ENCODE measurements at places on chromosomes 5 and 9.

DNA sequence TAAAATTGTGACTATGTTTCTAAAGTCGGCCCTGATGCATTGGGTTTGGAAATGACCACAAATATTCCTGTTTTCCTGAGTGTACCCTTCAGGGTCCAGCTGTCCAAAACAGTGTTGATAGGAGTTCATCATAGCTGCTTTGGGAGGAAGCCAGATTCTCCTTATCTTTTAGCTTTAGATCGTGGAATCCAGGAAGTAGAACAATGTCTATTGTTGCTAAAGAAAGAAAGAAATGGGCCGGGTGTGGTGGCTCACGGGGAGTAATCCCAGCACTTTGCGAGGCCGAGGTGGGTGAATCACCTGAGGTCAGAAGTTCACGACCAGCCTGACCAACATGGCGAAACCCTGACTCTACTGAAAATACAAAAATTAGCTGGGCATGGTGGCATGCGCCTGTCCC lies 9.5 kb downstream of the CAVIN4 start:
- DNase-seq = no peak

DNA sequence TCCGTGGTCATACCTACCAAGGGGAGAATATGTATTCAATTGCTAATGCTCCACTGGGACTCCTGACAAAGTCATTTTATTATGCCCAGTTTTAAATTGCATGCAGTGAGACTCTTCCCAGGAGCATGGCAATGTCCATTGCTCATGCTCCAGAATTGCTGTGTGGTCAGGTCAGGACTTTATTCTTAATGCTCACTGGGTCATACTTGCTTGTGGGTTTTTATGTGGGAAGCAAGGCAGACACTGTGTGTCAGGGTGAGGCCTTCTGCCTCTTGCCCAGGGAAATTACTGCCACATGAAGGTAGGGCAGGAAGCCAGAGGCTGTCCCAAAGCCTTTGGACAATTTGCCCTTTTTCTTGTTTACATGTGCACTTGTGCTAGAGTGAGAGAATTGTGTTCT lies 164.6 kb upstream of the MEF2C start:
- DNase-seq = no peak

- DNase-seq = no peak
These were observed 4.1 kb downstream of the RAPGEF6 start for GRCh38 chr5:131630963-131631350.

- no peak for DNase-seq
These were observed 51.5 kb downstream of the STK32A start for GRCh38 chr5:147286296-147286695.

DNA sequence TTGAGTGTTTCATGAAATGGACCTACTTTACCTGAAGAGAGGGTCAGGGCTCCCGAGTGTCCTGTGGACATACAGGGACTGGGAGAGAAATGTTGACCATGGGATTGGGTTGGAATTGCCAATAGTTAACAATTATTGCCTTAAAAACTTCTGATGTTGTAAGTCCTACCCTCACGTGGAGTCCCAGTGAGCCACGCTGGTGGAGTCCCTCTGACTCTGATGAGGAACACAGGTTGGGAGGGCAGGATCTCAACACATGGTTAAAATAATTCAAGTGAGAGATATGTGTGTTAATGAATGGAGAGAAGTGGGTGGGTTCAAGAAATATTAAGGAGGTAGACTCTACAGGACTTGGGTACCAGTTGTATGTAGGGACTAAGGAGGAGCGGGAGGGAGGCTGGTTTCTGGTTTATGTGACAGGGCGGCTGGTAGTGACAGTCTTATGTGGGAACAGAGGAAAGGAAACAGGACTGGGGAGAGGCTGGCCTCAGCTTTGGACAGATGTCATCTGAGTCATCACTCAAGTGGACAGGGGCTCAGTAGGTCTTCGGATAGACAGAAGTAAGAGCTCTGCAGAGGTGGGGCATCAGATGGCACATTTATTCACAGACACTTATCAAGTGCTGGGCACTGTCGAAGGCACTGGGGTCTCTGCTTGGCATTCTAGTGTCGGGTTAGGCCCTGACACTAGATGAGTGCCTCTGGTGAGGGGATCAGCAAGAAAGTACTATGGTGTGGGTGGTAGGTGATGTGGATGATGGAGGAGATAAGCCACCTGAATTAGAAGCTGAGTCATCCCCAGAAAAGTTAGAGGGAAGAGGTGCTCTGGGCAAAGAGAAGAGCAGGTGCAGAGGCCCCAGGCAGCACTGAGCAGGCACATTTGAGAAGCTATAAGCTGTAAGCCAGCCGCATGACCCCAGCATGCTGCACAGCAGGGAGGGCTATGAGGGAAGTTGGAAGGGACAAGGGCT lies 27.2 kb downstream of the MAML1 start:
- DNase-seq = no peak

DNA sequence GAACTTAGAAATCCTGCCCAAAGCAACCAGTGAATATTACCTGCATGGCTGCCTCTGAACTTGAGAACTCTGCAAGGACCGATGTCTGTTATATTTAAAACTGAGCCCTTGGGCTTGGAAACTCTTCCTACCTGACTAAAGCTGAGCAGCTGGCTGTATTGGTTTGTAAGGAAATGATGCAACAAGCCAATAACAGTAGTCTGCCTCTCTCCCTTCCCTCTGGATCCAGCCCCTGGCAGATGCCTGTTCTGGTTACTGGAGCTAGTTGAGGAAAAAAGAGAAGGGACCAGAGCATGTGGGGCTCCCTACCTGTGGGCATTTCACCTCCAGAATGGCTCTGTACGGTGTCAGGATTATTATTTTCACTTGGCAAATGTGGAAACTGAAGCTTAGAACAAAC lies 34.7 kb downstream of the SH3RF2 start:
- no peak for DNase-seq

DNA sequence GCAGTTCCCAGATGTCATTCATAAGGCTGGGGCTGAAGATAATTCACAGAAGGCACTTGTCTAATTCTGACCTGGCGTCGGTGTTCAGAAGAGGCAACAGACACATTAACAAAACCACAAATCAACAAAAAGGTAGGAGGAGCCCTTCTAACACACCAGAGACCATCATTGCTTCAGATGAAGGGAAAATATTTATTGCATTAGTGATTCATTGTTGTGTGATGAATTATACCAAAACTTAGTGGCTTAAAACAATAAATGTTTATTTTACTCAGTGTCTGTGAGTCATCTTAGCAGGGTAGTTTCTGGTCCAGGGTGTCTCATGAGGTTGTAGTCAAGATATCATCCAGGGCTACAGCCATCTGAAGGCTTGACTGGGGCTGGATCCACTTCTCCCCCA lies 91.3 kb upstream of the KIF2A start:
- no peak for DNase-seq

- DNase-seq = no peak
These were observed 20.3 kb downstream of the NCS1 start for GRCh38 chr9:130192382-130192999.

DNA sequence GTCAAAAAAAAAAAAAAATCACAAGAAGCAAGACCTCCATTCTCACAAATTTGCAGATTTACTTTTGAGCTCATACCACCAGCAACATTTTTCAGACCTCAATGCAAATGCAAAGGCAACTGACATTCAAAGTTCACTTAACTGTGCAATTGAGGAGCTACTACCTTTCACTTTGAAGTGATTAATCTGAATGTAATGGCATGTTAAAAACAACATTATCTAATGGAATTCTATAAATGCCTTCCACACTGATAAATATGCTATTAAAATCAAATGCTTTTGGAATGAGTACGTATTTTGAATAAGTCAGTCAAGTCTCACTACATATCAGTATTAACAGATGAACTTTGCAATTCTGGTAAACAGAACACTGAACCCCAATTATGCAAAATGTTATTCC lies 32.3 kb downstream of the UBQLN1 start:
- no peak for DNase-seq

GRCh38 chr5:155129513-155129880 lies 115.9 kb downstream of the KIF4B start:
- DNase-seq = no peak

- no peak for DNase-seq
These were observed 2.0 kb downstream of the ISL1 start for GRCh38 chr5:51385216-51385615.

- no peak for DNase-seq
These were observed 46.5 kb downstream of the CXXC5 start for GRCh38 chr5:139694556-139695177.

DNA sequence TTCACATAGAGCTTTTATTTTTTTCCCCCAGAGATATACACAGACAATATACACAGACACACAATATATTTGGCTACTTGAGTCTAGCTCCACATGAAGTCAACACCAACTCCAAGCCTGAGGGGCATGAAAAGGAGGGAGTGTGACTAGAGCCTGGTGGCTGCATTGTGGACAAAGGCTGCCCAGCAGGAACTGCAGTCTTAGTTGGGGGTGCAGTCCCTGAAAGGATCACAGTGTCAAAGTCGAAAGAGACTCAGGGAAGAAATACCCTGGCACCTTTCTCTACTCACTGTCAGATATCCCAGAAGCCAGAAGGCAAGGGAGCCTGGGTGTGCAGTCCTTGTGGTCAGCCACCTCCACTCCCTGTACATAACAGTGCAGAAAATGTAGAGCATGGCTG lies 231.6 kb upstream of the RPS23 start:
- no peak for DNase-seq

DNA sequence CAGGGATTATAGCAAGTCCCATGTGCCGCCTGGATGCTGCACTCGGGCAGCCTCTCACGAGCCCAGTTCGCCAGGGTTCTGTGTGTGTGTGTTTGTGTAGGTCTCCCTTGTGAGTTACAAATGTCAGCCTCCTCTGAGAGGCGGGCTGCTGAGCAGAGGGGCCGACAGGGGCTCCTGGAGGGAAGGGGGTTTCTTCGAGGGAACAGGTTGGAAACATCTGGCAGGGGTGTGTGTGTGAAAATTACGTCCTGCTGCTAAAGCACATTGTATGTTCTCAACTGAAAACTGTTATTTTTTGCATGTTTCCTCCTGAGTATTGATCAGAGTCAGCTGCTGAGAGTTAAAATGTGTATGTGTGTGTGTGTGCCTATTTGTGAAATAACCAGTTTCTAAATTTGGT lies 9.7 kb downstream of the GALNT10 start:
- DNase-seq = no peak

DNA sequence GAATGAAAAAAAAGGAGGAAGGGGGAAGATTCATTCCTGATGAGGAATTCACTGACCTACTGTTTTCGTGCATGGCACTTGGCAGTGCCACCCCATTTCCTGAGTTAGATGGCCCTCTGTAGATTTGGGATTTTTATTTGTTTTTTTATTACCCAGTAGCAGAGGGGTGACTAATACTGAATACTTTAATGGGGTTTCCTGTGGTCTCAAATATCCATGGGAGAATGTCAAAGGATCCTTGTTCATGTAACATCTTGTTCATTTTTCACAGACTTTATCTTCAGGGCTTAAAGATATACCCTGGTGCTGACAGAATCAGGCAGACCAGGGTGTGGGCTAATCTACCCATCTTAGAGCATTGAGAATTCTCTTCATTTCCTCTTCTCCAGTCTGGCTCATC lies 93.0 kb downstream of the MAMDC2 start:
- DNase-seq = no peak

GRCh38 chr9:86324901-86325300 lies 29.3 kb downstream of the TUT7 start:
- no peak for DNase-seq
